ENCODE measurements at places on chromosomes 16 and 17.

DNA sequence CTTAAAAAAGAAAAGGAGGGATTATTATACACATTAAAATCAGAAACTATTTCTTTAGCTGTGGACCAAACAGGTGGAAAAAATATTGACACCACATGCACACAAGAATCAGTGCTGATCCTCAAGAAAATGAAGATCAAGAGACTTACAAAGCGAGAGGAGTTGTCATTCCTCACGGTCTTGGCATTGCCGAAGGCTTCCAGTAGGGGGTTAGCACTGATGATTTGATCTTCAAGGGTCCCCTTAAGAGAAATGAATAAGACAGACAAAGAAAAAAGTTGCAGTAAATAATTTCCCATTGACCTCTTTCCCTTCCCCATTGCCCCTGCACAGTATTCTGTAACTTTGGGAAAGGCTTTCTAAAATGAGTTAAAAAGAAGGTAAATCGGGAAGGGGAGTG, 6.0 kb downstream of the MYH4 start:
- ATAC-seq: no peak

GRCh38 chr16:29809031-29809747, 2.8 kb upstream of the PRRT2 start:
- no peak for ATAC-seq

DNA sequence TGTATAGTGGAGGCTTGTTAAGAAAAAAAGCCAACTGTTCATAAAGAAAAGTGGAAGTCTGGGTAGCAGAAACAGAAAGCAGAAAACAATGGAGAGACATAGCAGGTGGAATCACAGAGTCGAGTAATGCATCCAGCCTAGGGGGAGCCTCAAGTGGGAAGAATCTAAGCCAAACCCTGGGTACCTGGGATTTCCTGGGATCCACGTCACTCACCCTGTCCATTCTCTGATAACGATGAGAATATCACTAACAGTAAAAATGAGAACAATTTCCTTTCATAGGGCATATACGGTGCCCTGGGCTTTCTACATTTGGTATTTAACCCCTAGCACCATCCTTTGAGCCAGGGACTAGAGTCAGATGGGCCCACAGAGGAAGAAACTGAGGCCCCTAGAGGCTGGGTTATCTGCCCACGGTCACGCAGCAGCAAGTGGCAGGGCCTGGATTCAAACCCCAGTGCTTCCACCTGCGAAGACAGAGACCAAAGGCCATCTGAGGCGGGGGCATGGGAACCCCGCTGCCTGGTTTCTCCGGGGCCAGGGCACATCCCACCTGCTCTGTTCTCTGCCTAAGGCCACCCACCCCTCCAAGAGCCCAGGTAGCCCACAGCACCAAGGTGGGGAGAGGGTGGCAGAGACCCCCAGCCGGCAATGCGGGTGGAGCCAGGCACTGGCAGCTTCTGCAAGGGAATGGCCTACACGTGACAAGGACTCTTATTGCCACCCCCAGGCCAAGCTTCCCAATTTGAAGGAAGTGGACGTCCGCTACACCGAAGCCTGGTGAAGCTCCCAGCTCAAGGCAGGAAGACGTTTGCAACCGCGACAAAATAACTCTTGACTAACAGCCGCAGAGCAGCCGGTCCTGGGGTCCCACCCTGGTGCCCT, 69.8 kb upstream of the PLCG2 start:
- ATAC-seq: no peak

DNA sequence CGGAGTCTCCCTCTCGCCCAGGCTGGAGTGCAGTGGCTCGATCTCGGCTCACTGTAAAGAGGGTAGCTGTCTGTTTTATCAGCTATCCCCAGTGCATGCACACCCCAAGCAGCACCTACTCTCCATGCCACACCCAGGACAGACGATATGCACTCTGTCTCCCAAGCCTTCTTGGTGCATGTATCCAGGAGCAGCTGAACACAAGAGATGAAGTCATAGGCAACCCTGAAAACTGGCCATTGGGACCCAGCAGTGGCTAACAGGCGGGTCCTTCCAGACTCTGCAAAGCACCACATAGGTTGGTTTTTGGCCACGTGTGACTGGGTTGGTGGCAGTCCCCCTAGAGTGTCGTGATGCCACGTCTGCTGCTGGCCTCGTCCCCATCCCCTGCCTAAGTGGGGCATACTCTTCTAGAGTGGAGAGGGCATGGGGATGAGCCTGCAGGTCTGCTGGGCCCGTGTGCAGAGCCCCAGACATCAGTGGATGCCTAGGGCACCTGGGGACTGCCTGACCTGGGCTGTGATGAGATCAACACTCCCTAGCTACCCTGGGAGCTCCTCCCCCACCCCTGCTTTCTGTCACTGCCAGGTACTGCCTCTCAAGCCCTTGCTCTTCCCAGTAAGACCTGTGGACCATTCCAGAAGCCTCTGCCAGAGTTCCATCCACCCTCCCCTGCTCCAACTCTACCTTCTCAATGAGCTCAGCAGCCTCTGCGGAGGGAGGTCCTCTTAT, 9.3 kb downstream of the PDE6G start:
- ATAC-seq: no peak

- ATAC-seq: no peak
Observed at GRCh38 chr16:9238346-9238745, 146.9 kb downstream of the HAPSTR1 start.
